ENCODE measurements at places on chromosomes 12 and 14.
A peak's percentile ranks its signal among the peaks of the same experiment; 100 is the strongest.

- no peaks in the 10 kb centered on the region for H3K36me3 ChIP-seq
- peaks cover 3% of the 10 kb centered on the region for H3K27me3 ChIP-seq
- H3K4me3 ChIP-seq, result no peak overlapping the region
- H3K27ac ChIP-seq, result no peak overlapping the region
- peaks cover 3% of the 10 kb centered on the region for H3K4me1 ChIP-seq
These were observed 63.5 kb downstream of the PELI2 start for GRCh38 chr14:56181681-56182085.

- H3K36me3 ChIP-seq, result no peaks in the 10 kb centered on the region
- H3K27ac ChIP-seq, result no peak overlapping the region
- H3K4me3 ChIP-seq, result no peak overlapping the region
- no peaks in the 10 kb centered on the region for H3K4me1 ChIP-seq
These were observed 59.4 kb upstream of the E2F7 start for GRCh38 chr12:77124767-77125166.

DNA sequence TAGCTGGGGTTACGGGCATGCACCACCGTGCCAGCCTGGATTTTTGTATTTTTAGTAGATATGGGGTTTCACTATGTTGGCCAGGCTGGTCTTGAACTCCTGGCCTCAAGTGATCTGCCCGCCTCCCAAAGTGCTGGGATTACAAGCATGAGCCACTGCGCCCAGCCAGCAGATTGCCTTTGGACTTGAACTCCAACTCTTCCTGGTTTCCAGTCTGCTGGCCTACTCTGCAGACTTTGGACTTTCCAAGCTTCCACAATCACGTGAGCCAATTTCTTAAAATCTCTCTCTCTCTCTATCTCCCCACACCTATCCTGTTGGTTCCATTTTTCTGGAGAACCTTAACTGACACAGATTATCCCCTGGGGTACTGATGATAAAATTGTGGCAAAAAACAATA lies 55.0 kb downstream of the EMP1 start:
- peaks cover 14% of the 10 kb centered on the region for H3K27me3 ChIP-seq
- H3K36me3 ChIP-seq, result no peaks in the 10 kb centered on the region
- H3K4me3 ChIP-seq, result no peak overlapping the region
- H3K4me1 ChIP-seq, result peaks cover 3% of the 10 kb centered on the region

DNA sequence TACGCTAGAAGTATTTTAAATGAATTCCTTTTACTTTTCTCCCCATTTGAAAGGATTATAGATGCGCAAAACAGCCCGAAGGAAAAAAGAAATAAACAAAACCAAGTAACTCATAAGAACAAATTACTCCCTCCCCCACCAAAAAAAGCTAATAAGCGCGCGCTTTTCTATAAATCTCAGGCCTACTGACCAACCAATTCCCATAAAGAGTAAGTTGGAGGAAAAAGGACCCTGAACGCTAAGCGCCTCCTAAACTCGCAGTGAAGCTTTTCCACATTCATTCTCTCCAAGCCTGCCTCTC lies 588 bp downstream of the MBIP start:
- H3K36me3 ChIP-seq, result peaks cover 4% of the 10 kb centered on the region
- peaks cover 11% of the 10 kb centered on the region for H3K27me3 ChIP-seq
- H3K27ac ChIP-seq, result peak overlapping the region; percentile 95
- peak overlapping the region; percentile 95 for H3K4me3 ChIP-seq
- peaks cover 31% of the 10 kb centered on the region for H3K4me1 ChIP-seq

GRCh38 chr12:51056242-51056641 lies 8.1 kb downstream of the LETMD1 start:
- H3K4me3 ChIP-seq, result no peak overlapping the region
- H3K27ac ChIP-seq, result no peak overlapping the region

DNA sequence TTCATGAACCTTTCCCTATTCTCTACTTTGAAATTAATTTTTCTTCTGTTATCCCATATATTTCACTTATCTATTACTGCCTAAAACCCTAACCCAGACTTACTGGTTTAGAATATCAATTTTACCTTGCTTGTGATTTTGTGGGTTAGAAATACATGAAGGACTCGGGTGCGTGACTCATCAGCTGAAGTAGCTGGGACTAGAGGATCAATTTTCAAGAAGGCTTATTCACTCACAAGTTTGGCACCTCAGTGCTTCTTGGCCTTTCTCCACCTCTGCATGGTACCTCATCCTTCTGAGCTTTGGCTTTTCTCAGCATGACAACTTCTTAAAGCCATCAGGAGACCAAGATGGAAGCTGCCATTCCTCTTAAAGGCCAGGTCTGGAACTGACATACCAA lies 57.8 kb downstream of the TMEM117 start:
- H3K4me3 ChIP-seq, result no peak overlapping the region
- no peaks in the 10 kb centered on the region for H3K27me3 ChIP-seq
- no peaks in the 10 kb centered on the region for H3K36me3 ChIP-seq

DNA sequence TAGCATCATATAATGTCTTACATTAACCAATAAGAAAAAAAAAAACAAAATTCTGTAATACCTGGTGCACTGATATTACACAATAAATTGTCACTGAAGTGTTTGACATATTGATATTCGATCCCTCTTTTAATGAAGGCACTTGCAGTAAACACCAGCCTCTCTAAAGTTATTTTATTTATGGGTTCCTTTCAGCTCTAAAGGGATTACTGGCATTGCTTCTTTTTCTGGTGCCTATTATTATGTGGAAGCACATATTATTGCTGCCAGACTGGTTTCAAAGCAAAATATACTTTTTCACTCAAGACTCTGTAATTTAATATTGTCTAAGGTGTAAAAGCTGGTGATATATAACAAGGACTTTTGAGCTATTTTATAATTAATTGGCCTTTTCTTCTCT lies 1090.5 kb downstream of the TRHDE start:
- H3K27ac ChIP-seq, result no peak overlapping the region
- H3K4me3 ChIP-seq, result no peak overlapping the region
- H3K36me3 ChIP-seq, result no peaks in the 10 kb centered on the region
- DNase-seq, result no peak
- no peaks in the 10 kb centered on the region for H3K4me1 ChIP-seq
- H3K27me3 ChIP-seq, result no peaks in the 10 kb centered on the region

DNA sequence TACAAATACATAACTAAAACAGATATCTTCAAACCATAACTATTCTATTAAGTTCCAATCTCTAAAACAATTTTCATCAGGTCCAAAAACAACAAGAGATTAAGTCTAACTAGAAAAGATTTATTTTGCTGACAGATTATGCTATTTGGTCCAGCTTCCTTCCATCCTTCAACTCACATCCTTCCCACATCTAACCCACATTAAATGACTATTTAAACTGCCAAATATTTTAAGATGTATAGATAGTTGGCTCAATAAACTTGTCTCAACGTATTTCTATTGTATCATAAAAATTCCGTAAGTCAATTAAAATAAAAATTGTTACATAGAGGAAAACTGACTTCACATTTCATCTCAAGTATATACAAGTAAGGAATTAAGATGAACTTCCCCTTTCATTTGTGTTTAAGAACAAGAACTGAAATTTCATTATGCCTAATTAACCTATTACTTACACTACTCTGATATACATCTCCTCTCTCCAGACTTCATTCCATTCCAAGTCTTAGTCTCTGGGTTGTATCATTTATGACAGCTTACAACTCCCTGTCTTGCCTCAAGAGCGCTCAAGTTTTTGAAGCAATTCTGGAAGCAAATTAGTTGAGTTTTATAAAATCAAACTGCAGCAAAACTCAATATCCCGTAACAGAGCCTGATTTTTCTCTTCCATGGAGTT lies 25.4 kb downstream of the PAWR start:
- H3K27me3 ChIP-seq, result no peaks in the 10 kb centered on the region
- no peak overlapping the region for H3K4me3 ChIP-seq
- H3K36me3 ChIP-seq, result no peaks in the 10 kb centered on the region
- DNase-seq, result no peak
- H3K4me1 ChIP-seq, result no peaks in the 10 kb centered on the region
- H3K27ac ChIP-seq, result no peak overlapping the region

GRCh38 chr14:91252871-91253794 lies 8.6 kb upstream of the GPR68 start:
- peak overlapping the region; percentile 66 for H3K4me3 ChIP-seq
- peak overlapping the region; percentile 80 for H3K27ac ChIP-seq
- H3K4me1 ChIP-seq, result peaks cover 73% of the 10 kb centered on the region
- H3K36me3 ChIP-seq, result peaks cover 42% of the 10 kb centered on the region

Measured in T-helper 2 cell treated with Interferon-gamma antibody and Interleukin-4, amounts not matched to agents 5 μg/mL and 100 μg/mL, for 36 hours (primary cell).